ENCODE measurements at places on chromosomes 7 and 10.
A peak's percentile ranks its signal among the peaks of the same experiment; 100 is the strongest.

DNA sequence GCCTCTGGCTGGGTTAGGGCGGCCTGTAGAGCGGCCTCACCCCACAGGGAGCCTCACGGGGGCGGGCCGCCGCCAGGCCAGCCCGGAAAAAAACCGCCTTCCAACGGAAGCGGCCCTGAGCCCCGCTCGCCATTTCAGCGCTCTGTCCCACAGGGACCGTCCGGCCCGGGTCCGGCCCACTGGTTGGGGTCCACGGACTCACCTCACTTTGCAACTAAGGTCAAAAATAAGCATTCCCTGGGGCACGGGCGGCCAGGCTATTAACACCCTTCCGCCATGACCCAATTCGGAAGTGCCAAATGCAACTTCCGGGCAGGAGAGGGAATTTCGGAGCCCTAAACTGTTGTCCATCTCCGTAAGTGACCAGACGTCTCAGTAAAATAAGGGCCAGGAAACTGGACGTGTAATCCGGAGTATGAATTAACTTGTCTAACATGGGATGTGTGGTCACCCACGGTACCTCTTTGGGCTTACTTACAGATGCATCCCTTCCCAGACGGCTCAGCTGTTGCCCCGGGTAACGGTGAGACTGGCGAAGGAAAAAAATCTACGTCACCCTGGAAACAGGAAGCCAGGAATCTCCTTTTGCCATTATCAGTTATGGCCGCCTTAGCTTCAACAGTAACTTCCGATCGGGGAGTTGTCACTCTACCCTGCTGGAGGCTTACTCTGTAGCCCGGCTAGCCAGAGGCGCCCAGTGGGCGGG, at the start of gene BBIP1:
TSS of gene BBIP1 (minus strand) at position 538 of the 706 bp plus-strand sequence. CDS start 1,023 bp downstream, outside the sequence.
- DNase-seq, result no peak

- no peak for DNase-seq
Observed at GRCh38 chr10:86914734-86915133, 42.7 kb downstream of the MMRN2 start.

GRCh38 chr7:99267841-99268576, 4.6 kb upstream of the MYH16 start:
- peak; percentile 25 for DNase-seq

GRCh38 chr10:79446758-79447084, 1.3 kb upstream of the ZCCHC24 start:
- no peak for DNase-seq

DNA sequence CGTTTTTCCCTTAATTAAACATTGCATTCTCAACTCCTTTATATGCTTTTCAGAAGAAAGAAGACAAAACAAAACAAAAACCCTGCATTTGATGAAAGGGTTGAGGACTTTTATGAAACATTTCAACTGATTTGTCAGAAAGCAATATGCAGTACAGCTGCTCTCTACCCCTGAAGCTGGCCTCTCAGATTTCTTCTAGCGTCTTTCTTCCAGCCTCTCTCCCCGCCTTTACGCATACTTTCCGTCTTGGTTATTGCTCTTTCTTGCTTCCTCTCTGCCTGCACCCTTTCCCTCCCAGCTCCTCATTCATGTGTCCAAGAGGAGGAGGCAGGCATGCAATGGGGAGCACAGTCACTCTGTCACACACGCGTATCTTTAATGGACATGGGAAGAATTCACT, 91.0 kb upstream of the COL1A2 start:
- DNase-seq, result peak; percentile 74
